ENCODE measurements at places on chromosomes 7 and 10.

DNA sequence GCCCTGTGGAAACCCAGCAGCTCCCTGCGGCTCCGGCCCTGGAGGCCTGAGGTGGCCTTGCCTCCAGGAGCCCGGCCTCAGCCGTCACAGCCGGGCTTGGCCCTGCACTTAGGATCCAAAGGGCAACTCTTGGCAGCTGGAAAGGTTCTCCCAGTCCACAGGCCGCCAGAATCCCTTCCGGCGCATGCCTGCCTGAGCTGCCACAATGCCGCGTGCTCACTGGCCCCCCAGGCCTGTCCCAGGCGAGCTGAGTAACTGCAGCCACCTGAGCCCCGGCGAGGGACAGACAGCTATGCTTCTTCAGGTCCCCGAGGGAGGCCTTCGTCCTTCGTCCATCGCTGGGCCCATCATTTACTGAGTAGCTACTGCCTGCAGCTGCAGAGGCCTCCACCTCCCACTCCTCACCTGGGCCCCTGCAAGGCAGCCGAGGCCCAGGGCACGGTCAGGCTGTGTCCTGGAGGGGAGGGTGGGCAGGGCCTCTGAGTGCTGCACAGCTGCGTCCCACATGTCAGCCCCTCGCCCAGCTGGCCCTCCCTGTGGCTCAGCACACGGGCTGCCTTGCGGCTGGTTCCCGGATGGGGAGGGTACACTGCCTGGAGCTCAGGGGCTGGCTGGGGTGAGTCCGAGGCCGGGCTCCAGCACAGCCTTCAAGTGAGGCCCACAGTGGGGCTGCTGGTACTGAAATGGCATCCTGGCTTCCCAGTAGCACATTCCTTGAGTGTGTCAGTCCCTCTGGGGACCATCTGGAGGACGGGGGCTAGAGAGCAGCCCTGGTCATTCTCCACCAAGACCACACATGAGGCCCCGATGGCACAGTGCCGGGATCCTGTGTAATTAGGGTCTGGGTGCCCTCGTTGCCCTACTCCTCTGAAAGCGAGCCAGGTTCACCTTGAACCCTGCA lies 172.5 kb downstream of the ELFN1 start:
- DNase-seq = no peak

DNA sequence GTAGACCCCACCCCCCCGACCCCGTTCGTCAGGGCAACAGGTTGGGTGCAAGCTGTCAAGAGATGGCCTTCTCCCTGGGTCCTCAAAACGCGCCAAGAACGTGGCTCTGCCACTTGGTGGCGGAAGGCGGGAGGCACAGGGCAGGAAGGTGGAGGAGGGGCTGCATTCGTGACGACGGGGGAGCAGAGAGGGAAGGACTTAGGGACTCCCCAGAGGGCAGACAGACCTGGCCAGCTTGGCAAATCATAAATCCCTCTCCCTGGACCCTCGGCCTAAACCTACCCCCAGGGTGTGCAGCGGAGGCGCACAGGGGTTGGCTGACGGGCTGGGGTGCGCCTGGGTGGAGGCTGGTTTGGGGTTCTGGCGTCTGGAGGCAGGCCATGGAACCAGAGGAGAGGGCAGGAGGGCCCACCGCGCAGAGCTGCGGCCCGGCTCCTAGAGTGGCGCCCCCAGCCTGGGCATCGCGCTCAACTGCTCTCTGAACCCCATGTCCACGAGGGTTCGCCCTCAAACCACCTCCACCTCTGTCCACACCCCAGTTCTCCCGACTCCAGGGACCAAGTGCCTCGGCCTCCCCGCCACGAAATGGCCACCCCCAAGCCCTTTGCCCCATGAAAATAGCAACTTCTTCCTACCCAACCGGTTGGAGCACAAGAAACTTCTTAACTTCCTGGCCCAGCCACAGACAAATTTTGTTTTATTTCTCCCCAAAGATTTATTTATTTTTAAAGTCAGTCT lies 10.8 kb upstream of the GATA3 start:
- no peak for DNase-seq

- no peak for DNase-seq
Measured at GRCh38 chr7:137953665-137954470, 48.0 kb downstream of the CREB3L2 start.

DNA sequence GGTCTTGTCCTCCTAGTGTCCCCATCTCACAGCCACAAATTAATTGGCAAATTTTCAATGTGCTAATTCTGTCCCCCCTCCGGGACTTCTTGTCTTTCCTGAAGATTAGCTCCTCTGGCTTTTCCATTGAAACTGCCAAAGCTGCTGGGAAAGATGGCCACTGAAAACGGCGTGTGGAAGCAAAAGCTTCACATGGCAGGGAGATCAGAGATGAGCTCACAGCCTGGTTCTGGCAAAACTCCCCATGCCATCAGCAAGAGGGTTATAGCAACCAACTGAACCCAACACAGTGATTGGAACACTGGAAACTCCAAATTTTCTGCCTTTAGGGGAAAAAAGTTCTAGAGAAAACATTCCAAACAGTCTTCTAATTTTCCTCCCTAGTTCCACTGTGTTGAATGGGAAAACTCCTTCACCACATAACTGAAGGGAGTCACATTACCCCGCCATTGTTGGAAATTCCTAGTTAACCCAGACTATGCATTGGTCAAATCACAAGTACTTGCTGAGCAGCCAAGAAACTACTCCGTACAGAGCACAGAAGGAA lies 37.0 kb downstream of the NRAP start:
- peak; percentile 15 for DNase-seq

DNA sequence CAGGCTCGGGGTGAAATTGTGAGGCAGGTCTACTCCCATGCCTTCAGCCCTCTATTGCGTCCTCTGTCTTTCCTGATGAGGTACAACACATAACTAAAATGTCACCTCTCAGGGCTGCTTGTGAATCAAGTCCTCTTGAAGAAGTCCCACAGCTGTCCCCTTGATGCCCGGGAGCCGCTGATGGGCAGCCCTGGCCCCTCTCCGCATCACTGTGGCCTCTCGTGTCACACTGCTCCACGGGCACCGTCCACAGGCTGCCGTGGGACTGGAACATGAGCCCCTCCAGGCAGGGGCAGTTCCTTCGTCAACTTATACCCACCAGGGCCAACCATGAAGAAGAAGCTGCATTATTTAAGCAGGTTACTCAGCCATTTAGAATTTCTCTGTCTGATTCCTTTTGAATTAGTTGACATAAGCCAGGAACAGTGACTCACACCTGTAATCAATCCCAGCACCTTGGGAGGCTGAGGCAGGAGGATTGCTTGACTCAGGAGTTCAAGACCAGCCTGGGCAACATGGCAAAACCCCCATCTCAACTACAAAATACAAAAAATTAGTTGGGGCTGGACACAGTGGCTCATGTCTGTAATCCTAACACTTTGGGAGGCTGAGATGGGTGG lies 58.5 kb upstream of the UBE3C start:
- DNase-seq = no peak

DNA sequence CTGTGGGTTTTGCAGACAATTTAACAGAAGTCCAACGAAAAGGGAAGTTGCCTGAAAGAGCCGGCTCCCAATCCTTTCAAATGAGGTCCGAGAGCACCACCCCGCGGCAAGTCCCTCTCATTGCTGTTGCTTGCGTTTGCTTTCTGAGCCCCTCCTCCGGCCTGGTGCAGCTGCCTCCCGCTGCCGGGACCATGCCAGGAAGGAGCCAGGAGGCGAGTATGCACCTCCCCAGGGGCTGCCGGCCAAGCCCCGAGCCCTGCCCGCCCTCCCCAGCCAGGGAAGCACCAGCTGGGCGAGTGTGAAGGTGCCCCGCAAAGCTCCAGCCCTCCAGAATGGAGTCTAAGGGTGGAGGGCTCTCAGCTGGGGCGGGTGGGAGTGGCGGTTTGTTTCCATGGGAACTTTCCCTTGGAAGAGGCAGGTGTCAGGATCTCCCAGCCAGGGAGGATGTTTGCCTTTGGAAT lies 25.8 kb upstream of the PPP2R2D start:
- DNase-seq = peak; percentile 94

- DNase-seq = no peak
Measured at GRCh38 chr10:114681542-114681941, 23.5 kb upstream of the ABLIM1 start.

GRCh38 chr7:15167912-15168311 lies 265.4 kb upstream of the DGKB start:
- no peak for DNase-seq

- DNase-seq = peak; percentile 86
Measured at GRCh38 chr7:120988591-120989256, at the start of gene CPED1. Gene CPED1, plus strand, starts transcription at chr7:120988711. Its CDS starts 911 bp downstream, at chr7:120989622.

- DNase-seq = no peak
Measured at GRCh38 chr10:76248649-76249200, 817.3 kb downstream of the LRMDA start.

DNA sequence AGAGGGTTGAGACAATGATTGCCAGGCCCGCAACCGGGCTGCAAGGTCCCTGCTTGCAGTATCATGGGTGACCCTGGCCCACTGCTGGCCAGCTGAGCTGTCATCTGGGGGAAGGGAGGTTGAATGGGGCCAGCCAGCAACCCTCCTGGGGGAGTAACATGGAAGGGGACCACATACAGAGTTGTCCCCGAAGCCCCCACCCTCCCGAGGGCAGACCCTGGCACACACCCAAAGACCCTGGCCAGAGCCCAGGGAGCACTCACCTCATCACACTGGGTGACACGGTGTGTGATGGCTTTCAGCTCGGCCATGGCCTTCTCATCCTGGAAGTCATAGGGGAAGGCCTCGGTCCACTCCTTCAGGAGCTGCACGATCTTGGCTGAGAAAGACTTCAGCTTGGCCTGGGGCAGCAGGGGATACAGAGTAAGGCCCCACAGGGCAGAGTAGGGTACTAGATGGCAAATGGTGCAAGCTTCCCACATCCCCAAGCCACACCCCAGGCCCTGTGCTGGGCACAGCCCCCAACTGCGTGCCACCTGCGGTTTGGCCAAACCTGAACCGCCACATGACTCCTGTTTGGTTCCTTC lies 63.4 kb downstream of the CSGALNACT2 start:
- DNase-seq = no peak

GRCh38 chr7:134828361-134828760 lies 48.9 kb downstream of the CALD1 start:
- DNase-seq = no peak

DNA sequence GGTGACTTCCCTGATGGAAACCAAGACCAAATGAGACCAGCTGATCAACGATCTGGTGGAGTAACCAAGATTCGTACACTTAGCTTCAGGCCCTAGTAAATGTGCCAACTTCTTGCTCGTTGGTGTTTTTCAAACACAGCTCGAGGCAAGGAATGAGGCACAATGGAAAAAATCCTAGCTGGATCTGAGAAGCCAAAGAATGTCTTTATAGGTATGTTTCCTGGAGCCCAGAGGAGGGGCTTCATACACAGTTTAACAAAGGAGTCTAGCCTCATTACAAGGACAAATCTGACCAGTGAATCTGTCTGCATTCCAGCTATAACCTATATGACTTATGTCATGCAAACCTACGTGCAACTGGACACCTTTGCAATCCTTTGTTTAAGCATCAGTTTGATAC lies 3.7 kb downstream of the COL17A1 start:
- DNase-seq = no peak

DNA sequence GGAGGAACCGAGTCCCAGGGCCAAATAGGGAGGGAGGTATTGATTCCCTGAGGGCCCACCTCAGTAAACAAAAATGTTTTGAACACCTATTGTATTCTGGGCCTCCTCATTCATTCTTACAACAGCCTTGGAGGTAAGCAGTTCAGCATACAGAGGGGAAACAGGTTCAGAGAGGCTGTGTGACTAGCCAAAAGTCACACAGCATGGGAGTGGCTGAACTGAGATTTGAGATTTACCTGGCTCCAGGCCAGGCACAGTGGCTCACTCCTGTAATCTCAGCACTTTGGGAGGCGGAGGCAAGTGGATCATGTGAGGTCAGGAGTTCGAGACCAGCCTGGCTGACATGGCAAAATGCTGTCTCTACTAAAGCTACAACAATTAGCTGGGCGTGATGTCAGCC lies 107.2 kb downstream of the TMEM130 start:
- no peak for DNase-seq

DNA sequence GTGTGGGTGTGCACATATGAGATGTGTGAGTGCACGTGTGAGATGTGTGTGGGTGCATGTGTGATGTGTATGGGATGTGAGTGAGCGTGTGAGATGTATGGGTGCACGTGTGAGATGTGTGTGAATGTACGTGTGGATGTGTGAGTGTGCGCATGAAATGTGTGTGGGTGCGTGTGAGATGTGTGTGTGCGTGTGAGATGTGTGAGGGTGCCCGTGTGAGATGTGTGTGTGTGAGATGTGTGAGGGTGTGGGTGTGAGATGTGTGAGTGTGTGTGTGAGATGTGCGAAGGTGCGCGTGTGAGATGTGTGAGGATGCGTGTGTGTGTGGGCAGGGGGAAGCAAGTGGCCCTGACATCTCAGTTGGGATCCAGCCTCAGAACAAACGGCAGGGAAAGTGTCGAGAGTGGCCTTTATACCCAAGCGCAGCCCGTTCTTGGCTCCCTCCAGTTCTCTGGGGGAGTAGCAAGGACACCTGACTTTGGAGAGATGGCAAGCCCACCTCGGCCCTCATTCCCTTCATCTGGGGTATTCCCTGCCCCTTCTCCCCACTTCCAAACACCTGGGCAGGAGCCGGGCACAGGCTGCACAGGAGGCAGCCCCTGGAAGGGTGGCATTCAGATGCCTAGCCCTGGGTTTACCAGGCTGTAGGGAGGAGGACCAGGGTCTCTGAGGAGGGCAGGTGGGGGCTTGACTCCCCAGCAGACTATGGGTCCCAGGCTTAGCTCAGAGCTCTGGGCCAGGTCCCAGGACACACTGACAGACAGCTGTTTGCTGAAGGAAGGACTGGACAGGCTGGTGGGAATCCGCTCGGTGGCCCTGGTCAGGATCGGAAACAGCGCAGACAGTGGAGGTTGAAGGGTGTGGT lies 31.6 kb downstream of the PPIF start:
- DNase-seq = no peak

- no peak for DNase-seq
Measured at GRCh38 chr7:32586291-32587221, 91.3 kb downstream of the AVL9 start.

- DNase-seq = no peak
Measured at GRCh38 chr7:33933611-33934281, 28.4 kb downstream of the BMPER start.

DNA sequence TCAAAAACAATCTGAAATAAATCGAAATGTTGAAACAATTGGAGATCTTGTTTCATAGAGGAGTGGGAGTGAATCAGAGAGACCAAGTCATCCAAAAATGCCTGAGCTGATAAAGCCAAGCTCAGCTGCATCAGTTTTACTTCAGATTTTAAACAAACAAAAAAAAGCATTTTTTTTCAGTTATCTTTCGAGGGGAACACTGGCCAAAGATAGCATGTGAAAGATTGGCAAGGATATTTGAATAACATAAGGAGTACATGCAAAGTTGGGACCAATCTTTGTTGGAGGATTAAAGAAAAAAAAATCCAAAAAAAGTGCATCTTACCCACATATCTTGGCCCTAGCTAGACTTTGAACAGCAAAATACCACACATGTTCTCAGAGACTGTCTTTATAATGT lies 47.2 kb downstream of the RHOBTB1 start:
- DNase-seq = no peak

DNA sequence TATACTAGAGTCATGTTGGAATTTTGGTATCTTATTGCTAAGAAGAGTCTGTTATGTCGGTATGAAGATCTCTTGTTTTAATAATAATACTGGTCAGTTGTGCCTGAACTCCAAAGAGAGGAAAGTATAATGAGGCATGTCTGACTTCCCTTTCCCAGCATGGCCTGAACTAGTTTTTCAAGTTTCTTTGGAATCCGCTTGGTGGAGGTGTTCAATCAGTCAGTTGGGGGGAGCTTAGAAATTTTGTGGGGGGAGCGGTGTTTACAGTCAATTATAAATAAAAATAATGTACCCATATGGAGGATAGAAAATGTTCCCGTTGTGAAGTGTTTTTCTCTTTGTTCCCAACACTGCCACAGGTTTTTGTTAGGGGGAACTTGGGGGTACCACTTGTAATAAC lies 1.5 kb upstream of the TRDMT1 start:
- no peak for DNase-seq

GRCh38 chr7:18995811-18996426 lies 121.5 kb downstream of the TWIST1 start:
- no peak for DNase-seq

All from inflammatory macrophage treated with lipopolysaccharide for 1 hour (primary cell).